ENCODE measurements at places on chromosomes 11 and 22.

DNA sequence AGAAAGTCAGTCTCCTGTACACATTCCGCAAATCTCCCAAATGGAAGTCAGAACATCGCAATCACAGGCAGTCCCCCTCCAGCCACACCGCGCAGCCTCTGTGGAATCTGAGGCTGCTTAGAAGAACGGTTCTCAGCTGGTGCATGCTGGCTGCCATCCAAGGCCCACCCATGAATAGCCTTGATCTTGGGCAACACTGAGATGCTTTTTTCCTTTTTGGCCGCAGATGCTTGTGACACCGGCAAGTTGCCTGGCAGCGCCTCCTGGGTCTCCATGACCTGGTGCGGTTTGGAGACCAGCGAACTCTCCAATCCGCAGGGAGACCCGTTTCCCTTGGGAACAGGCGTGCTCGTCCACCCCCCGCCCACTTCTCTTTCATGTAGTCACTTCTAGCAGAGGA is 26.3 kb upstream of the PHF21B start:
- no peak for DNase-seq

DNA sequence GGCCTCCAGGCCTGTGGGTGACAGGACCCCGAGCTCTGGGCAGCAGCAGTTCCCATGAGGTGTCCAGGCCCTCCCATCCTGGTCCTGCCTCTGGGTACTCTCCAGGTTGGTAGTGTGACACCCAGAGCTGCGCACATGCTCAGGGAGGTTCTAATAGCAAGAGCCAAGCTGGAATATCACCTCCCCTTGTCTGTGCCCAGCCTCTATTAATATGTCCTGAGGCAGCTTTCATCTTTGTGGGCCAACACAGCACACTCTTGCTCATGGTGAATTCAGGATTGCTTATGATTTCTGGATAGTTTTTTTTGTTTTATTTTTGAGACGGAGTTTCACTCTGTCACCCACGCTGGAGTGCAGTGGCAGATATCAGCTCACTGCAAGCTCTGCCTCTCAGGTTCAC is 3.3 kb downstream of the P2RX6 start:
- no peak for DNase-seq

DNA sequence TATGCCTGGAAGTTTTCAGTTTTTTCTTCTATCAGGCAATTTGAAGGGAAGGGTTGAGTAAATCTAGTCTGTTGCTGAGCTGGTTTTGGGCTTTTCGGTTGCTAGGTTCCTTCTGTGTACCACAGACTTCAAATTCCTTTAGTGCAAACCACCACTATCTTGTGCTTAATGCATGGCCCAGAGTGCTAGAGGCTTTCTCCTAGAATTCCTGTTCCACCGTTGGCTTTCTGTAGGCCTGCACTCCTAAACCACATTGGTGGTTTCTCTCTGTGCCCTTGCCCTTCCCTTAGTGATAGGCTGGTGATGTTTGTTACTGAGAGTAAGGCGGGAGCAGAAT is 47.1 kb upstream of the CTSC start:
- no peak for DNase-seq

- no peak for DNase-seq
Measured at GRCh38 chr22:37358917-37359316, 68.4 kb downstream of the ELFN2 start.

DNA sequence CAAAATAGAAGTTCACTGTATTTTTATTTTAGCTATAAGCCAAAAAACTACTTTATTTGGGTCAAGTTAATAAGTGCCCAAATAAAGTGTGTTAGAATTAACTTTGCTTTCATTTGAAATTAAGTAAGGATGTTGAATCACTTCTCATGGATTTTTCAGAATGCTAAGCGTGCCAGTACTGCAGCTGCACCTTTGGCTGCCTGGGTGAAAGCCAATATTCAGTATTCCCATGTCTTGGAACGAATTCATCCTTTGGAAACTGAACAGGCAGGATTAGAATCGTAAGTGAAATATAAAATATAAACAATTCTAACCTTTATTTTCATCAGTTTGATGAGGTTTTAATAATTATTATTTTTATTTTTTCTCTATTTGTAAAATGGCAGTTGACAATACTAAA is 113.6 kb downstream of the DYNC2H1 start:
- no peak for DNase-seq

GRCh38 chr11:75100314-75100713 is 3.6 kb upstream of the OR2AT4 start:
- no peak for DNase-seq

Measured in stimulated activated naive CD8-positive, alpha-beta T cell treated with anti-CD3 and anti-CD28 coated beads, Interleukin-15, amount 100 ng/mL, for 72 hours (primary cell).